Renal cortical epithelial cell (primary cell): ENCODE measurements at places on chromosomes 4 and X.

GRCh38 chr4:52643785-52644244 lies 15.3 kb downstream of the USP46 start:
- peak; percentile 76 for DNase-seq

GRCh38 chr4:67261971-67262370 lies 283.3 kb downstream of the CENPC start:
- no peak for DNase-seq

DNA sequence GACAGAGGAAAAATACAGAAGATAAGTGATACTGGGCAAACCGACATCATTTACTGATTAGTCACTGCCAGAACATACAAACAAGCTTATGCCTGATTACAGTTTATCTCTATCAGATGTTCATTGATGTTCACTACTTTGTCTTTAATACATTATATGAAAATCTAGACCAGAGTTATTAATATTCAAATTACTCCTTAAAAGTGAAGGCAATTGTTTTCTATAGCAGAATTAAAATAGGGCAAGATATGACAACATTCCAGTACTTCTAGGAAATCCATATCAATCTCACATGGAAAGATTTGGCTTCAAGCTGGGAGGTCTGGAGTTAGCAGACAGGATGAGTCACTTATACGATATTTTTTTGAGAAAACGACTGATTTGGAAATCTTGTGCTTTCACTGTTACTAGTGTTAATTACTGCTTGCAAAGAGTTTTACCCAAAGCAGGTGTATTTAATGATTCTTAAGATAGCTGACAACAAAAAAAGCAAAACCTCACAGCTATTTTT lies 31.8 kb downstream of the HPGD start:
- DNase-seq, result peak; percentile 27

- peak; percentile 1 for DNase-seq
Measured at GRCh38 chr4:159725571-159725970, 622.7 kb downstream of the RAPGEF2 start.

- DNase-seq, result no peak
Measured at GRCh38 chr4:86096373-86096772, 263.5 kb downstream of the MAPK10 start.

- DNase-seq, result peak; percentile 94
Measured at GRCh38 chrX:2552621-2553201, 51.9 kb upstream of the DHRSX start.

DNA sequence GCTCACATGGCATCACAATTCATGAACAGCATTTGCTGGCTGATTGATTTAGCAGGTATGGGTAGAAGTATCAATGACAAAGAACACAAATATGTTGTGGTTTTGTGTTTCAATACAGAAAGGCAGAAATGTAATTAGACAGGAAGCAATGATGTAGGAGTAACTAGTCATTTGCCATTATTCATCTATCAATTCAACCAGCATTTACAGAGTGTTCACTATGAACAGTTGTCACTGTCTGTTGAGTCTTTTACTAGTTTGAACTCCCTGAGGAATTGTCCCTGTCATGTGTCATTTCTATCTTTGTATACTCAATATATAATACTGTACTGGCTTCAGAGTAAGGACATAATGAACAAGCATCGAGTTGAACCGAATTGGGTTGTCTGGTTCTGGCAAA lies 51.5 kb upstream of the ARHGAP24 start:
- DNase-seq, result peak; percentile 37

- DNase-seq, result no peak
Measured at GRCh38 chr4:125551466-125551865, 236.7 kb downstream of the FAT4 start.

GRCh38 chrX:79138658-79139241 lies 5.7 kb upstream of the GPR174 start:
- DNase-seq, result no peak

DNA sequence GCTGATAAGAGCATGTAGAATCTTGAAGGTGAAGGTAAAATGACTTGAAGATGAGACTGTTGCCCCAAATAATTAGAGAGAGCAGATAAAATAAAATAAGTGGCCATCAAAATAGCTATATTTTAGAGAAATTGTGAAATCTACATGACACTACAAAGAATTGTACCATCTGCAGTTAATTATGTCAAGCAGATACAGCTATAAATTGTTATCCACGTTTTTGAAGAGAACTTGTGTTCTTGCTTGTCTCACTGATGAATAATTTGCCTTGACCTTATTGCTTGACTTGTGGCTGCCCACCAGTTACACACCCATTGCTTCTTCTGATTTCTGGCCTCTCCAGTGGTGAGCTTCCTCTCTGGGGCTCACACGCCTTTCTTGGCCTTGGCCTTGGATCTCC lies 75.8 kb upstream of the TNIP3 start:
- no peak for DNase-seq

- DNase-seq, result no peak
Measured at GRCh38 chrX:63421411-63421810, 70.3 kb upstream of the SPIN4 start.

- DNase-seq, result peak; percentile 40
Measured at GRCh38 chr4:76729980-76730379, 168.0 kb downstream of the SOWAHB start.

DNA sequence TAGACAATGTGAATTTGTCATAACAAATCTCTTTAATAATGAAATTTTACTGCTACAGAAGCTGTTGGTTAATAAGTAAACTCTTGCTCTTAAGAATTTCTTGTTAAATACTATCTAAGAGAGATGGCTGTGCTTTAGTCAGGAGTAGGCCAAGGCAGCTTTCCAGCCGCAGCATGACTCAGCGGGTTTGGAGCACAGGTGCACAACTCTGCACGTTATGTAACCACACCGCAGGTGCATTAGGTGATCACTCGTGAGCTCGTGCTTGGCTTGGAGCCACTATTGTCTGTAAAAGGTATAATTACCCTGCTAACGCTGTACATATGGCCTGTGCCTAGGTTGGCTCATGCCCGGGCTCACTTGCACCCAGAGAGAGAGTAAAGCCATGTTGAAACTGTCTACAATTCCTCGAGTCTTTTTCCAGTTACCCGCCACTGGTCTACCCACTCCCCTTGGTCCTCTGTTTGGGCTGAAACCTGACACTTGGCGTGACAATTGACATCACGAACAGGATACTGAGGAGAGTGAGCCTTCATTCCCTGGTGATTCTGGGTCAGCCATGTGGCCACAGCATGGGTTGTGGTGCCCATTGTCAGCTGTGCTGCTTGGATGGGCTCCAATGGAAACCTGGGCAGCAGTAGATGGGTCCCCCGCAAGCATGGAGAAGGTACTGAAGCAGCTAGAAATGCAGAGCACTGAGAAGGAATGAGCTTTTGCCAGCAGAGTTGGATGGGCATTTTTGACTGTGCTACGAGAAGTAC lies 18.4 kb upstream of the ANAPC4 start:
- peak; percentile 74 for DNase-seq

DNA sequence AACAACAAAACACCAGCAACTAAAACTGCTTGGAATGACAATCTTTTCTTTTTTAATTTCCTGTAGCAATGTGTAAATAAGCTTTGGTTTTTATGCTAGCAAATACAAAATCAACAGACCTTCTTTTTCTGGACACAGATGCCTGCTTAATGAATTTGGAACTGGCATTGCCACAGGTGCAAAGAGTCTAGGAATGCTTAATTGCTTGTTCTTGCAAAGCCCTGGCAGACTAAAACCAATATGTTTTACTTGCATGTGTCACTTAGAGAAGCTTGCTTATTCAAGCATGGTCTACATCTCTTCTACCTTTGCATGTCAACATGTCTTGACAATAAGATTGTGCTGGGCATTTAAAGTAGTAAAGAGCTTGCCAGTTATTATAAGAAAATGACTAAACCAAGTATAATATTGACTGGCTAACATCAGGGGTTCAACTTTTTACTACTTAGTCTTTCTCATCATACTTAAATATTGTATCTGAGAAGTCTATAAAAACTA lies 656.7 kb upstream of the NDST4 start:
- DNase-seq, result peak; percentile 0

GRCh38 chr4:68361146-68361589 lies 11.3 kb upstream of the YTHDC1 start:
- DNase-seq, result peak; percentile 93

DNA sequence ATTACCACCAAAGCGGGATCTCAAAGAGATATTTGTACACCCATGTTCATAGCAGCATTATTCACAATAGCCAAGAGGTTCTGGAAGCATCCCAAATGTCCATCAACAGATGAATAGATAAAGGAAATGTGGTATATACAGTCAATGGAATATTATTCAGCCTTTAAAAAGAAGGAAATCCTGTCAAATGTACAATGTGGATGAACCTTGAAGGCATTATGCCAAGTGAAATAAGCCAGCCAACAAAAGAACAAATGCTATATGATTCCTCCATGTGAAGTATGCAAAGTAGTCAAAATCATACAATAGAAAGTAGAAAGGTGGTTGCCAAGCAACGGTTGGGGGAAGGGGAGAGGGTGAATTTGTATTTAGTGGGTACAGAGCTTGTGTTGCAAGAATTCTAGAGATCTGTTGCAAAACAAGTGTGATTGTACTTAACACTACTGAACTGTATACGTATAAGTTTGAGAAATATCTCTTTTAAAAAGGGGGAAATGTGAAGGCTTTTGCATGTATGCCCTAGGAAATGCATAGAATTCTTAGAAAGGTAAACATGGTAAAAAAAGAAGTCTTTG lies 5.0 kb upstream of the ZRSR2 start:
- no peak for DNase-seq

DNA sequence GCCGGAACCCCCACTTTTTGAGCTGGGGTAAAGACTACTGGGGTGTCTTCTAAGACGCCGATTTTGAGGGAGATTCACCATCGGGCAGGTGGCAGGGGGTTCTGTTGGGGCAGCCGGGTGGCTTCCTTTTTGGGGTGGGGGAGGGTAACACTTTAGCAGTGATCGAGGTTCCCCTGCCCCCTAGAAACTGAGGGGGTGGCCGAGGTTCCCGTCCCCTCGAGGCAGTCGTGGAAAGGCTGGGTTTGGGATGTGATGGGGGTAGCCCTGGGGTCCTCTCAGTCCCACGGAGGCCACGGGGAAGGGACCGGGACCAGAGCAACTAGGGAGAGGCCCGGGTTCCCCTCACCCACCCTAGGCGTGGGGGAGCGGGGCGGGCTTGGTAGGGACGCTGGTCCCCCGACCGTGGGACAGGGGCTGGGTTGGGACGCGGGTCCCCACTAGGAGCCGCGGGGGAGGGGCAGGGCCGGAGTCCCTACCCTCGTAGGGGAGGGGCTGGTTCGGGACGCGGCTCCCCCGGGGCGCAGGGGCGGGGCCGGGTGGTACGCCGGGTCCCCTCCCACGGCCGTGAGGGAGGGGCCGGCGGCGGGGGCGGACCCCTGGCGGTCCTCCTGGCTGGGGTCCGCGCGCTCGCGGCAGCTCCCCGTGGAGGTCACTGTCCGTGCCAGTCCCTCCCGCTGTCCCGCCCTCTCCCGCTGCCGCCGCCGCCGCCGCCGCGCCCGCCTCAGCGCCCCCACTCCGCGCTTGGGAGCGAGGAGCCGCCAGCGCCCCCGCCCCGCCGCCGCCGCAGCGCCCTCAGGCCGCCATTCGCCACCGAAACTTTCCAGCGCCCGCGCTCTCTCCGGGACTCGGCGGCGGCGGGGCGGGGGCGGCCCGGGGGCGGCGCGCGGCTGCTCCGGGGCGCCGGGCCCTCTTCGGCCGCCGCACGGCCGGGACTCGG lies at the start of gene TBL1X:
Gene TBL1X, plus strand, starts transcription at position 624 of the 937 bp plus-strand sequence. CDS start 188,529 bp downstream, outside the sequence.
- DNase-seq, result no peak

- peak; percentile 53 for DNase-seq
Measured at GRCh38 chrX:47623540-47624027, 3.9 kb upstream of the SYN1 start.

DNA sequence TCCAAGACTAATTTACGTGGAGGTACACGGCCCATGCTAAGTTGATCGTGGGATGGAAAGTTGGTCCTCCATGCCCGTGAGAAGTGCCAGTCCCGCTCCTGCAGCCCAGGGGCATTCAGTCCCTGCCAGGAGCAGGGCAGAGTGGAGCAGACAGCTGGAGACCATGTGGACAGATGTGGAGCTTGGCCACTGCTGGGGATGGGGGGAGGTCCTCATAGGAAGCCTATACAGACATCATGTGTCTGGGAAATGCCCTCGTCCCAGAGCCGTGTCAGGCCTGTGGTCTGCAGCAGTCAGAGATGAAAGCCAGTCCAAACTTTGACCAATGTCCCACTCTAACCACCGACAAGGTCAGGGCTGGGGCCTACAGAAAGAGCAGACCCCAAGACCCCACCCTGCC lies 118.4 kb downstream of the CPZ start:
- no peak for DNase-seq

GRCh38 chr4:10239982-10240654 lies 123.5 kb upstream of the WDR1 start:
- DNase-seq, result no peak

DNA sequence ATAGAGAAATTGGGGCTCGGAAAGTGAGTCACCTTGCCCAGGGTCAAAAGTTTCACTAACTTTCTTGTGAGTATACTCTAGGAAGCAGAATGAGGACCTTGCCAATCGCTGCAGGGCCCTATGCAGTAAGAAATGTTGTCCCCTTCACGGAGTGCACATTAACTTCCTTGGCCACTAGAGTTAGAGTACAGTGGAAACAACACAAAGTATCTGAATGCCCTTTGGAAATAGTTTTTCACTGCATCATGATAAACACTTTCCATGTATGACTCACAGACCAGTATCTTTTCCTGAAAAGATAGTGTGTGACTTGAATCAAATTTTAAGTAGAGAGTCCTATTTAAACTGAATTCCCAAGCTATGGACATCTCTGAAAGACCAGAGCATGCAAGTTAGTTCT lies 45.5 kb upstream of the STK26 start:
- no peak for DNase-seq
